ENCODE measurements at places on chromosomes 5 and 9. TPM values are rescaled to one million over a fixed set of nuclear protein-coding genes. Genes with fewer than 3 reads are reported as not detected.
A peak's percentile ranks its signal among the peaks of the same experiment; 100 is the strongest.

GRCh38 chr9:134811673-134812342, 68.8 kb upstream of the FCN2 start:
- DNase-seq: peak; percentile 86

DNA sequence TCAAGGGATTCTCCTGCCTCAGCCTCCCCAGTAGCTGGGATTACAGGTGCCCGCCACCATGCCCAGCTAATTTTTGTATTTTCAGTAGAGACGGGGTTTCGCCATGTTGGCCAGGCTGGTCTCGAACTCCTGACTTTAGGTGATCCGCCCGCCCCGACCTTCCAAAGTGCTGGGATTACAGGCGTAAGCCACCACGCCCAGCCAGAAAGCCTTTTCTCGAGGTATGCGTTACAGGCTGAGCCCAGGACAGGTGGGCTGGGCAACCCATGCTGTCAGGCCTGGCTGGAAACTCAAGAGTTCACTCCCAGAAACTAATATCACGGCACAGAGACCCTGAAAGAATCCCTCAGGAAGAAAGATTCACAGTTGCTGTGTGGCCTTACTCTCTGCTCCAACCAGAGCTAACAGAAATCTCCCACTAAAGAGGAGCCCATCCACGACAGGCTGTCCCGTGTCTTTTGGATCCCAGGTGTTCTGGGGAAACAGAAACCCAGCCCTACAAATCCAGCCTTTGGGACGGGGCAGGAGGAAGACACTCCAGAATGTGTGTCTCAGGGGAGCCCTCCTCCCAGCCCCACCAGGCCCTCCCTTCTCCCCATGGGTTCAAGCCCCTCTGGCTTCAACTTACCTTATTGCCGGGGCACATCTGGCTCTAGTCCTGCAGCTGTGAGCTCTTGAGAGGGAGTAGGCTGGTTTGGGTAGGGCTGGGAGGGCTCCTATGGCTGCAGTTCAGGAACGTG, 400 bp downstream of the TIFAB start:
- DNase-seq: peak; percentile 24

DNA sequence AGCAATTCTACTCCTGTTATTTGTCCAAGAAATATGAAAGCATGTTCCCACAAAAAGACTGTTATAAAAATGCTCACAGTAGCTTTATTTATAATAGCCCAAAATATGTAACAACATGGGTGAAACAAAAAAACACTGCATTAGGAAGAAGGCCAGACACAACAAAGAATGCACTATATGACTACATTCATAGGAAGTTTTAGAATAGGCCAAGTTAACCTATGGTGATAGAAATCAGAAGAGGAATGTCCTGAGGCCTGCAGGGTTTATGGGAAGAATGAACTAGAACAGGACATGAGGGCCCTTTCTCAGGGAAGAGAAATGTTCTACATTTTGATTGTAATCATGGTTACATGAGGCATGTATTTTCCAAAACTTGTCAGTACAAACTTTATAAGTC, 24.7 kb upstream of the TAS2R1 start:
- DNase-seq: no peak

- DNase-seq: no peak
Observed at GRCh38 chr5:38543074-38543473, 13.4 kb downstream of the LIFR start.

CDKN2B gene
- 11.4 TPM for total RNA-seq

GRCh38 chr5:8446179-8446578, 577.2 kb downstream of the MTRR start:
- no peak for DNase-seq

DNA sequence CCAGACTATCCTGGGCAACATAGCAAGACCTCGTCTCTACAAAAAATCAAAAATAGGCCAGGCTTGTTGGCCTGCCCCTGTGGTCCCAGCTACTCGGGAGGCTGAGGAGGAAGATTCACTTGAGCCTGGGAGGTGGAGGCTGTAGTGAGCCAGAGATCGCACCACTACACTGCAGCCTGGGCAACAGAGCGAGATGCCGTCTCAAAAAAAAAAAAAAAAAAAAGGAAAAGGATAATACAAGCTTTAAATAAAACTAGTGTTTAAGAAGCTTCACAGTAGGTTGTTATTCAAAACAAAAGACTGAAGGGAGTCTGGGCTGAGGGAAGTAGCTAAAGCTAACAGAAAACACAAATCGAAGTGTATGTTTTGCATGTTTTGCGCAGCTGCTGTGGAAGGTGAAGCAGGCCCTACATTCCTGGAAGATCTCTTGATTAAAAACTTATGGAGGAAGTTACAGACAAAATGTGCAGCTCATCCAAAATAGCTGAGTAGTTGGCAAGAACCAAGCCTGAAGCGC, 581 bp upstream of the C9orf40 start:
- no peak for DNase-seq

GABRB2 gene
- total RNA-seq: 4.6 TPM

- no peak for DNase-seq
Observed at GRCh38 chr5:173094012-173094661, 38.0 kb downstream of the CREBRF start.

DNA sequence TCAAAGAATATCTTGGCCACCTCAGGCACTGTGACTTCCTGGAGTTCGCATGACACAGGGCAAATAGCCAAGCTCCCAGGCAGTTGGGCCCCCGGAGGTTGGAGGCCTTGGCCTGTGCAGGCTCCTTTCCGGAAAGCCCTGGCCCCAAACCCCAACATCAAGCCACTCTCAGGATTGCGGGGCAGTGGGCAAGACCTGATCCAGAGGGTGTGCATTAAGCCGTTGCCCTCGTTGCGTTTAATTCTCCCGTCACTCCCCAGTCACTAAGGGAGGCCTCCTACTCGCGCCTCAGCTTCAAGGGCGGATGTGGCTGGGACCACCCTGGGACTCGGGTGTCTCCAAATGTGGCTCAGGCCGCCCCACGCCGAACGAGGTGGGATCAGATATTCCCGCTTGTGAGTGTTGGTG, 60.1 kb downstream of the TMEM174 start:
- no peak for DNase-seq

GRCh38 chr9:107942856-107943255, 453.3 kb upstream of the KLF4 start:
- DNase-seq: no peak

GRCh38 chr5:82259172-82259800, 18.9 kb downstream of the RPS23 start:
- no peak for DNase-seq

DNA sequence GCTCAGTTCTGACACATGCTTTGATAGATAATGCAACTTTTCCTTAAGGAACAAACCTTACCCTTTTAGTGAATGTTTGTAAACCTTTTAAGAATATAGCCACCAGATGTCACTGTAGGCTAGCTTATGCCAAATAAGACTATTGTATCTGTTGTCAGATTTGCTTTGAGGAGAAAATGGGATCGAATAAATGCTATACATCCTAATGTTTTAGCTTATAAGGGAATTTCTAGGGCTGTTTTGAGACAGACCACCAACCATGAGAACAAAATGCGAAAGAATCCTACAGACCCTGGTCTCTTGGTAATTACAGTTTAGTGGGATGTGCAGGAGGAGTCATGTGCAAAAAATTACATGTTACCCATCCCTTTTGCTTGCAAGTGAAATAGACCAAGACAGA, 127.6 kb upstream of the NMUR2 start:
- DNase-seq: no peak
